ENCODE measurements at places on chromosomes 1 and 21. TPM values are rescaled to one million over a fixed set of nuclear protein-coding genes. Genes with fewer than 3 reads are reported as not detected.

DNA sequence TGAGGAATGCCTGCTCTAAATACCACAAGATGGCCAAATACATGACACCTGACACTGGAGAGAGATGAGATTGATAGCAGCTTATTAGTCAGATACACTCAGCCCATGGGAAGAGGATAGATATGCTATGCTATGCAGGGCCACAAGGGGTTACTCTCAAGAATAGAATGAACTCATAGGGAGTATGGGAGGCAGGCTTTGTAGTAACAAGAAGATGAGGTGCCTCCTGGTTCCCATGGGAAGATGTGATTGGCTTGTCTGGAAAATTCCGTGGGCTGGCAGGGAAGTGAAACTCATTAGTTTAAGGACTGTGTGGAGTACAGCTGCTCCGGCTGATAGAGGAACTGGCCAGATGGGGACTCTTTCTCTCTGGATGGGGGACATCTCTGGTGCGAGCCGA is 16.5 kb downstream of the CCDC30 start:
- no peak for DNase-seq

DNA sequence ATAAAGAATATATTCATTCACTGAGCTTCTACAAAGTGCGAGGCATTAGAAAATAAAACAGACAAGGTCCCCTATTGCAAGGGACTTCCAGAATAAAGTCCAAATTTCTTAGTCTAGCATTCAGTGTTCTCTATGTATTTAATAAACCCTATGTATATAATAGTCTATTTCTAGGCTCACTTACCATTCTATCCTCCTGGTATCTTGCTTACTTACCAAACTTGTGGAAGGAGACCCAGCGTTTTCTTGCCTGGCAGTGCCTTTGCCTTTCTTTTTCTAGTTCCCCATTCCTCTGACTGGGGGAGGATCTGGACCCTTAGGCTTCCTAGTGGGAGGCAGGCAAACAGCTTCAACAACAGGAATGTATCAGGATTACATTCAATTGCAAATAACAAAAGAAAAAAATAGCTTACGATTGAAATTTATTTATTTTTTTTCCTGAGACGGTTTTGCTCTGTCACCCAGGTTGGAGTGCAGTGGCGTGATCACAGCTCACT is 690 bp upstream of the RNF19B start:
- no peak for DNase-seq

- DNase-seq = peak; percentile 47
Observed at GRCh38 chr1:202143768-202144401, 652 bp downstream of the ARL8A start.

- no peak for DNase-seq
Observed at GRCh38 chr1:200674838-200675587, 5.3 kb upstream of the DDX59 start.

DNA sequence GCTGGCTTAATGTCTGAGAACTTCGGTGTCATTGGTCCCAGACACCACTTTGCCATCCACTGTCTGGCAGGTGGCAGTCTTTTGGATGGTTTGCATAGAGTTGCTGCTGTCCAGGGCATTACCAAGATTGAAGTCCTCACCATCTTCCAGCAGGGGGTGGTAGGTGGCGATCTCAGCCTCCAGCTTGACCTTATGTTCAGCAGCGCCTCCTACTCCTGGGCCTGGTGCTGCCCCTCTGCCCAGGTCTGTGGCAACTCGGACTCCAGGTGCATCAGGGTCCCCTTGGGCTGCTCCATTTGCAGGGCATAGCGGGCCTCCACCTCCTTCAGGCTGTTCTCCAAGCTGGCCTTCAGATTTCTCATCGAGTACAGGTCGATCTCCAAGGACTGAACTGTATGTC is 573.3 kb upstream of the NCAM2 start:
- no peak for DNase-seq

- no peak for DNase-seq
Observed at GRCh38 chr1:209751627-209752231, 4.1 kb upstream of the TRAF3IP3 start.

DNA sequence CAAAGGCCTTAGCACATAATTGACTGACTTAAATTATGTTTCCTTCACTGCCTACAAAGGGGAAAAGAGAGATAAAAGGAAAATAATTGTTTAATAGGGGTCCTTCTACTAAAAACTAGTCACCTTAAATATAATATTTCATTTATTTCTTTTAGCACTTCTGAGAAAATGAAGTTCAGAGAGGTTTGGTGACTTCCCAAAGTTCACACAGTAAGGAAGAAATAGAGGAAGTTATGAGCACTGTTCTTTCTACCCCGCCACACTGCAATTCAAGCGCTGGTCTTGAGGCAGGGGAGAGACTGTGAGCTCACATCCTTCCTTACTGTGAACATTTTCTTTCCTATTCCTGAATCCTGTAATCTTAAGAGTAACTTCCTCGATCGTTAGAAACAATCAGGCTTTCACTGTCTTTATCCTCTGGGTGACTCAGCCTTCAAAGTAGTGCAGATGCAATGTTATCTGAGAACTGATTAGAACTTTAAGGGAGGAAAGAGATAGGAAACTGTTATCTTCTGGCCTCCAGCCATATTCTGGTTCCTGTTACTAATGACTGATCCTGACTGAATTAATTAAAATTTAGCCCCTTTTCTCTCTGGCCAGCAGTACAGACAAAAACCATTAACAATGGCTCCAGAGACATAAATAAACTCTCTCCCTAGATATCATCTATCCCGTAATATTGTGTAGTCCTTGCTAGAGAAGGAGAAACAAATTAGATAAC is 6.8 kb downstream of the RGS5 start:
- no peak for DNase-seq

DNA sequence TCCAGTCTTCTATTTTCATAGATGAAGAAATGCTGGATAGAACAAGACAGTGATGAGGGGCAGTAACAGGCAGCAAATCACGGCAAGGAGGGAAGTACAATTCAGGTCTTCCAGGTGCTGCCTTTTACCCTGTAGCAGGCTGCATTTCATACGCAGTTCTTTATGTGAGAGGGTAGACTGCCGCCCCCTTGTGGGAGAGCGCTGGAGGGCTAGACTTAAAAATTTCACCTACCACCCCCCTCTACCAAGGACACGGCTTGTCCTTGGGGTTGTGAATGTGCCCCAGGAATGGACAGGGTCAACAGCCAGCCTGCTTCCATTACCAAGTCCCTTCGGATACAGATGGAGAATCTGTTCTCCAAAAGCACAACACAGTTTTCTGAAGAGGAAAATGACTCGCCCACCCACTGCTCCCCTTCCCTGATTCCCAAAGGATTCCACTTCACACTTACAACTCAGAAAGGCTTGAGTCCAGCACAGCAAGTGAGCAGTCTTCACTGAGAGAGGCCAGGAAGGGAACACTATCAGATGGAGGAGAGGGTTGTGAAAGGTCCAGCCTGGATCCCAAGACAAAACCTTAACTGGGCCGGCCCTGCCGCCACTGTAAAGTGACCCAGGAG is 7.4 kb downstream of the WDR77 start:
- DNase-seq = no peak

DNA sequence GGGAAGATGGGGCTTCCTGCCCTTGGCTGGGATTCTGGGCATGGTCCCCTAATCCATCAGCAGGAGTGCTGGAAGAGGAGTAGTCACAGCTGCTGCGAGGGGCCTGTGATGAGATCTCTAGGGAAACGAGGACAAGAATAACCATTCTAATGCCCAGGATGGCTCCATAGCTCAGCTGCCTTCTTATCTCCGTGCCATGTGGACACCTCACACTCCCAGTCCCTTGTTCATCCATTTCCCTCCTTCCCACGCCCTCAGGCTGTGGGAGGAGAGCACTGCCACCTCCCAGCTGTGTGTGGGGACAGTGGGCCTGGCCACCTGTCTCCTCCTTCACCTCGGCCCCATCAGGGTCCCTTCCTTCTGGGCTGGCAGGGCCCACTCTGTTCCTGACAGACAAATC is 16.1 kb upstream of the ETV3 start:
- no peak for DNase-seq

DNA sequence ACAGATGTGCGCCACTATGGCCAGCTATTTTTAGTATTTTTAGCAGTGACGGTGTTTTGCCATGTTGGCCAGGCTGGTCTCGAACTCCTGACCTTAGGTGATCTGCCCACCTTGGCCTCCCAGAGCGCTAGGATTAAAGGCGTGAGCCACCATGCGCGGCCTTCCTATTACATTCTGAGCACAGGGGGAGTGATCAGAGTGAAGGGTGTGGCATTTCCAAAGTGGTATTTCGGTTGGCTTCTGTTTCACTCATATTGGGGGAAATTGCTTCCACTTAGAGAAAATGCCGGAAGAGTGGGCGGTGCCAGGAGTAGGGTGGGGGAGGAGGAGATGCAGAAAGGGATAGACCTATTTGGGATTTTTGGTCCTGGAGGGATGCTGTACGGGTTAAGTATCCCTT is 4.3 kb downstream of the PIK3CD start:
- DNase-seq = no peak

GRCh38 chr1:47468709-47469389 is 31.0 kb downstream of the FOXD2 start:
- DNase-seq = no peak

DNA sequence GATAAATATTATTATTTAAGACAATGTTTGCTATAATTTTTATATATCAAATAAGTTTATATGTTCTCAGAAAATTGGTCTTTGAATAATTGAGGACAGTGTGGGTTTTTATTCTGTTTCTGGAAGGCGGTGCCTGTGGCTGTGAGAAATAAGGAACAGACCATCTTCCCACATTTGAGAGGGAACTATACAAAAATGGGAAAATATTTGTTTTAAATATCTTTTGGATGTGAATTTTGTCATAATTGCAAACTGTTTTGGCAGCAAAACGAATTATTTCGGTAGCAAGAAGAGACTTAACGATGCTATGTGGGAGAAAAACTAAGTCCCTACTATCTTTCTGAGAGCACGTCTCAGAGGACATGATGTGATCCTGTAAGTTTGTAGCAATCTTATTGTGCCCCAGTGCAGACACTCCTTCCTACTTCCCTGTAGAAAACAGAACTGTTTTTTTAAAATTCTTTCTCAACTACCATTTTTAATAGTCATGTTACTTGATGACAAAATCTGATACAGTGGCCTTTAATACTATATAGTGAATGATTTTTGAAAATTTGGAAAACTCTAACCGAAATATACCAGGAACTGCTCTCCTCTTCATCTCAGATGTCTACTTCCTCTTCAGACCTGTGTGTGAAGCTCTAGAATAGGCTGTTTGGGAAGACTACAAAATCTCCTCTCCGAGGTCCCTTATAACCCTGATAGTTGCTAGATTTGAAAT is 25.4 kb downstream of the PTPRC start:
- DNase-seq = no peak

DNA sequence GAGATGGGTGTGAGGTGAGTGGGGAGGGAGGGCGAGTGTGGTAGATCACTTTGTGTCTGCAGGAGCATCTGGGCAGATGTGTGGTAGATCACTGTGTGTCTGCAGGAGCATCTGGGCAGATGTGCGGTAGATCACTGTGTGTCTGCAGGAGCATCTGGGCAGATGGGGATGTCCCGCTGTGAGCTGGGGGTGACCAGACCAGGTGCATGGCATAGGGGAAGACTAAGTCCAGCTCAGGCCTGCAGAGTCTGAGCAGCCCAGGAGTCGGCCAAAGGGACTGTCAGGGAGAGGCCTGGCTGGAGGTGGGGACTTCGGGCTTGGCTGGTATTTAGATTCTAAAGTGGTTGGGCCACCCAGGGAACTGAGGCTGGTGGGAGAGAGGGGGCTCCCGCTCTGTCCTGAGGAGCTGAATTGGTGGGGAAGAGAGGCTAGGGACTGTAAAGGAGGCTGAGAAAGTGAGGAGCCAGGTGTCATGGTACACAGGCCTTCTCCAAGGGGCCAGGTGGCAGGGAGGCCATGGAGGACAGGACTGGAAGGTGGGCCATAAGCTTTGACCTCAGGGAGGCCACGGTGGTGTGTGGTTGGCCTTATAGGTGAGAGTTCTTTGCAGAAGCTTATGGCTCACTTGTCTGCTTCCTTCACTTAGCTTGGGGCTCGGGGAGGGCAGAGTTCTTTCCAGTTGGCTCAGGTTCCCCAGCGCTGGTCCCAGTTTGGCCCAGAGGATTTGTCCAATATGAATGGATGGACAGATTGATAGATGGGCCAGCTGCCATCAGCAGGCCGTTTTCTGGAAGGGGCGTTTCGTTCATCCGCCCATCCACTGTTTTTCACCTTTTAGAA is 15.6 kb downstream of the ZNF362 start:
- no peak for DNase-seq

DNA sequence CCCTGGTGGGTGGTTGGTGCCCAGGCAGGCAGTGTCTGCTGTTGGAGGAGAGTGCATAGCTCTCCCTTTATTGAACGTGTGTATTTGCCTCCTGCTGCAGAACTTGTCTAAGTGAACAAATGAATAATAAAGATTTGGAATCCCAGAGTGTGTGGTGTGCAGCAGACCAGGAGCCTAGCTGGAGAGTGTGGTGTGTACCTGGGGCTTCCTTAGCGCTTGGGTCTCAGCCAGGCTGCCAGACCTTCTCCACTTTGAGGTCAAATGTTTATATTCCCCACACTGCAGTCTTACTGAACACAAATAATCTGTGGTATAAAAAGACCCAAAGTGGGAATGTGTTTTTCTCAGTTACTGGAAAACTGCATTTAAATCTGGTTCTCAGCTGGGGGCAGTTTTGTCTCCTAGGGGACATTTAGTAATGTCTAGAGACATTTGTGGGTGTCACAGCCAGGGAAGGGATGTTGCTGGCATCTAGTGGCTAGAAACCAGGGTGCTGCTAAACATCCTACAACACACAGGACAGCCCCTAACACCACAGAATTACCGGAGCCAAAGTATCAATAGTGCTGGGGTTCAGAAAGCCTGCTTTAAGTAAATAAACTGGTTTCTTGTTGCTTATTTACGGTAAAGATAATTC is 23.6 kb downstream of the SLC37A1 start:
- no peak for DNase-seq

DNA sequence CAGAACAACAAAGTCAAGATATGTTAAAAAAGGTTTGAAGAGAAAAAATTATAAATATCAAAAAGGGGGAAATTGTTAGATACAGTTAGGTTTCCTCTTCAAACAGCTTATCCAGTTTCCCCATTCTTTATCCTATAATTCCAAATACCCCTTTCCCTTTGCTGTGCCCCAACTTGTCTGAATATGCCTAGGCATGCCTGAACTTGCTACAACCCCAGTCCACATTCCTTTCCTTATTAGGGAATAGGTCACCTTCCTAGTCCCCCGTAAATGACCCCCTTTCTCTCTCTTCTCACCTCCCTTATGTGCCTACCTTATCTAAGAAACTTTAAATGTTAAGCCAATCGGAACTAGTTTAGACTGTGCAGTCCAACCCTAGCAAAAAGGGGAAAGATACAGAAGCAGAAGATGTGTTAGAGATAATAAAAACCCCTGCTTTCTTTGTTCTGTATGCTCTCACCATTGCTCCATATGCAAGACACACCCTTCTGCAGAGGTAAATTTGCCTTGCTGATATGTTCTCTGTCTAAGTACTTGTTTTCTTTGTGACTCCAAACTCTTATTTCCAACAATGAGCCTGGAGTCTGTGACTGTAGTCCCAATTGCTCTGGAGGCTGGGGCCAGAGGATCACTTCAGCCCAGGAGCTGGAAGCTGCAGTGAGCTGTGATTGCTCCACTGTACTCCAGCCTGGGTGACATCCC is 810.1 kb downstream of the PLA2G4A start:
- no peak for DNase-seq

The CLCA4 gene
- not detected for polyA plus RNA-seq

The DARS2 gene
- polyA plus RNA-seq = 20.7 TPM

The TFF1 gene
- polyA plus RNA-seq = not detected

The TNFRSF4 gene
- 3.5 TPM for polyA plus RNA-seq

The MANEAL gene
- polyA plus RNA-seq = 5.5 TPM

The PADI2 gene
- polyA plus RNA-seq = 7.2 TPM

All from left lung (tissue), 14 donors.